ENCODE measurements at places on chromosomes 7 and 10.

DNA sequence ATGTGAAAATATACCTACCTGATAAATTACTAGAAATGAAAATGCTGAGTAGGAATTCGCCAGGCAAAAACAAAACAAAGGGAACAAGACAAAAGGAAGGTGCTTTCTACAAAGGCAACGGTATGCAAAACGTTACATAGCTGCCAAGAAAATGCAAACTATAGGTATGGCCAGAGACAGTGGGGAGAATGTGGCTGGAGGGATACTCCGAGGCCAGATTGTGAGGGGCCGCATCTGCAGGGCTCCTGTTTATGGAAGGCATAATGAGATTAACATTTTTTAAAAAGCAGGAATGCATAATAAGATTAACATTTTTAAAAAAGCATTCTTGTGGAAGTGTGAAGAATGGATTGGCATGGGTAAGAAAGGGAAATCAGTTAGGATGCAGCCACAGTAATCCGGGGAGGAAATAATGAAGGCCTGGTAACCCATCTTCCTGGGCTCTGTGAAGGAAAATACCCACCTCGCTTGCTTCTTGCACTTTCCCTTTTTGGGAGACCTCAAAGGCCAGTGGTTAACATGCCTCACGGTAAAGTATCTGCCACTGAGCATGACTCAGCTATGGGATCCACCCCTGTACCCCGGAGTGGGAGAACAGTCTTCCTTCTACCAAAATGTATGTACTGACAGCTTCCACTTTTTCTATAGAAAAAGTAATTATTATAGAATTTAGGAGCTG, 145.8 kb upstream of the LRRN3 start:
- DNase-seq: no peak

DNA sequence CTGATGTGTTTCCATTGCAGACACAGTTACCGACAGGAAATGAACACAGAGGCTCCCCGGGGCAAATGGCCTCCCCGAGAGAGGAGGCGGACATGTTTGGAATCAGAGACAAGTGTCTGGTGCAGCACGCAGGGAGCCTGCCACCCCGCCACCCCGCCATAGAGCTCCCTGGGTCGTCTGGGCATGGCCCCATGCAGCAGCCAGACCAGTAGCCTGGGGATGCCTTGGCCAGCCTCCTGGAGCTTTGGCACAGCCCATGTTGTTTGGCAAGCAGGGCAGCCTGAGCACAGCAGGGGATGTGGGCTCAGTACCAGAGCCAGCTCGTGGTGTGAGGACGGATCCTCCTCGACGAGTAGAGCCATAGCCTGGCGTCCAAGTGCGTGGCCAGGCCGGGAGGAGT, 80.8 kb downstream of the NKX6-2 start:
- DNase-seq: peak; percentile 25

DNA sequence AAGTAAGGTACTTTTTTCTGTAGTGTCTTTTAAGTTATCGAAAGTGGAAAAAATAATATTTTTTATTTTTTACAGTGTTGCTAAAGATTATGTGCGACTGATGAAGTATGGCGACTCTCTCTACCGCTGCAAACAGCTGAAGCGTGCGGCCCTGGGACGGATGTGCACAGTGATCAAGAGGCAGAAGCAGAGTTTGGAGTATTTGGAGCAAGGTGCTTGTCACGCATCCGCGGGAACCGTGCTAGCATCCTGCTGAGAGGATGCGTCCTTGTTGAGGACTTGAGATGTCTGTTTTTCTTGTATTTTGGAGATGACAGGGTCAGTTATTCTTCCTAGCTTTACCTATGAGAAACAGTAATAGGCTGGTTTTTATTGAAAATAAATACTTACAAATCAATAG, 7.8 kb downstream of the GTPBP4 start:
- no peak for DNase-seq

- no peak for DNase-seq
Observed at GRCh38 chr7:77759294-77759889, 38.8 kb downstream of the TMEM60 start.

- DNase-seq: no peak
Observed at GRCh38 chr7:128324368-128324680, 19.4 kb downstream of the RBM28 start.

DNA sequence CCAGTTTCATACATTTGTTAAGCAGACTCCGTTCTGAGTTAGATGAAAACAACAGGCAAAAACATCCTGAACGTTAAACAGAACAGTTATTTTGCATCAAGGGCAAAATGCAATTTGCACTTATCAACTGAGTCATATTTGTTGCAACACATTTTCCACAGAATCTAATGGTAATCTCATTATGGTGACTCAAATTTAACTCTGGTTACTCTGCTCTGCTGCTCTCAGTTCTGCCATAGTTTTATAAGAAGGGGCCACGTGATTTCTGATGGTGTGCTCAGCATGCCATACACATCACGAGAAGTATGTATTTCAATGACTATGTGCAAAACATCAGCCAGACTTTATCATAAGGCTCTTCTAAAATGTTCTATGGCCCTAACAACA, 148.8 kb downstream of the CHCHD3 start:
- no peak for DNase-seq

DNA sequence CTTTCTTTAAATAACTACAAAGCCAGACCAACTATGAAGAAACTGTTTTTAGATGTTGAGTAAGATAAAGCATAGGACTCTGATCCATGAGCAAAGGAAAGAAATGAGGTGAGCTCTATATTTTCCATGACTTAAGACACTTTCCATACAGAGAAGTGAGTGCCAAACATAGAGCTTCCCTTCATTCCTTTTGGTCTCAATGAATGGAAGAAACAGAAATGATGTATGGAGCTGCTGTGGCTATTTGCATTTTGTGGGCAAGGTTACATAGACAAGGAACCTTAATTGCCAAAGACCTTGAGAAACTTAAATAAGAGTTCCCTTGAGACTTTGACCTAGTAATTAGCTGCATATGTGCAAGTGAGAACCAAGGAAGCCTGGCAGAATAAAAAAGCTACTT, 1152.2 kb downstream of the XPNPEP1 start:
- no peak for DNase-seq

GRCh38 chr10:116237970-116238369, 35.0 kb downstream of the GFRA1 start:
- DNase-seq: no peak

GRCh38 chr10:47152861-47153349, 147.1 kb upstream of the GDF10 start:
- DNase-seq: no peak

DNA sequence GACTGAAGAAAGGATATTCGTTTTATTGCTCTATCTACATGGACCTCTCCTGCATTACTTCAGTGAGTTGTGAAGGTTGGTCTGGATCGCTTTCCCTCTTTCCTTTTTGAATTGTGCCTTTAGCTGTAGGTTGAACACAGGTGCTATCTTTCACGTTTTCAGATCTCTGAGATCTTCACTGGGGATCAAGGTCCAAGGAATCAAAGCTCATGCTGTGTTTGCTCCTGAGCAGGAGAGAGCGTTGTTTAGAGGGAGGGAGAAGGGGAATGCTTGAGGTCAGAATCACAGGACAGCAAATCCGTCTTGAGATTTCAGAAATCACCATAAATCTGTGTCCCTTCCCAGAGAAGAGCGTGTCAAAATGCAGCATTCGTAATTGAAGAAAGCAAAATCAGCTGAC, 105.0 kb downstream of the INSYN2A start:
- DNase-seq: no peak

- no peak for DNase-seq
Observed at GRCh38 chr7:102215256-102215655, 71.4 kb upstream of the SH2B2 start.

DNA sequence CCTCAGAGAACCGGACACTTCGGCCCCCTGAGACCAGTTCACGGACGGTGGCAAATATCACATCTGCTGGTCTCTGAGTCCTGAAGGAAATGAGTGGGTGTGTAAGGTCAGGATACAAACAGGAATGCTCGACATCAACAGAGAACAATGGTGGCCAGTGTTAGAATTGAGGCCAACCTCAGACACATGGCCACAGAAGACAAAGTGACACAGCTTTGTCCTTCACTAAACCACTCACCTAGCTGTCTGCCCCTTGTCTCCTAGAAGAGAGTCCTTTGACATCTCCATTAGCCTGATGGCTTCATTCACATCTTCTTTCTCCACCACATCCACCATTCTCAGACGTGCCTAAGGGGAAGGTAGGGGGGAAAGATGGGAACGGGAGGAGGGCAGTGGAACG, 4.3 kb downstream of the COPS6 start:
- DNase-seq: no peak

GRCh38 chr7:7970531-7971307, 2.1 kb downstream of the GLCCI1 start:
- DNase-seq: no peak

DNA sequence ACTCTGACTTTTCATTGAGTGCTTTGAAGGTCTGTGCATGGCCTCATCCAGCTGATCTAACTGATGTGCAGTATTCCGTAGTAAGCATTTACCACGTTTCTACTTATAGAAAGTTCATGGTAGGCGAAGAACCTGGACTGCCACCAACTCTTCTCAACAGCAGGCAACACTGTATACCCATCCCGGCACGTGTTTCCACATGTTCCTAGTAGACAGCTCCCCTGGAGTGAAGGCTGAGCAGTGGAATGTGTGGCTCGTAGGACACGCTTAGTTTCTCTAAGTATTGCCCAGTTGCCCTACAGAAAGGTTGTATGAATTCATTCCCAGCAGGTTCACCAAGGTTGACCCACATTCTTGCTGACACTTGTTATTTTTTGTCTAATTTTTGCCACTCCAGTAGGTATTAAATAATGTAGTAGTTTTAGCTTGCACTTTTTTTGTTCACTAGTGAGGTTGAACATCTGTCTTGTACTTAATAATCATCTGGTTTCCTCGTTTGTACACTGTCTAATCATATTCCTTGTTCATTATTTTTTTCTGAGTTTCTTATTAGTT, 15.2 kb downstream of the PROSER2 start:
- no peak for DNase-seq

- no peak for DNase-seq
Observed at GRCh38 chr10:45809837-45810236, 37.5 kb downstream of the AGAP4 start.

DNA sequence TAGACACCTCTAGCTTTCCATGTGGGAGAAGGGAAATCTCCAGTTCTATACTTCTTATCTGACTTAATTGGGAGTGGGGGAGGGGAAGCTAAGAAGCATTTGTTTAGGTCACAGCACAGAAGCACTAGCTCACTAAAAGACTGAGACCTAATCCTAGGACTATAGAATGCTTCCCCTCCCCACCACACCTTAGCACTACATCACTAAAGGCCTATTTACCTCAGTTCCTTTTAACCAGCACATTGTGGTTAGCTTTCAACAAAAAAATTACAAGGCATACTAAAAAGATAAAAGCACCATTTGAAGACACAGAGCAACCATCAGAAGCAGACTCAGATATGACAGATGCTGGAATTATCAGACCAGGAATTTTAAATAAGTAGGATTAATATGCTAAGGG, 53.8 kb upstream of the ADRA2A start:
- no peak for DNase-seq
